ENCODE measurements at places on chromosomes 11 and 22.
A peak's percentile ranks its signal among the peaks of the same experiment; 100 is the strongest.

DNA sequence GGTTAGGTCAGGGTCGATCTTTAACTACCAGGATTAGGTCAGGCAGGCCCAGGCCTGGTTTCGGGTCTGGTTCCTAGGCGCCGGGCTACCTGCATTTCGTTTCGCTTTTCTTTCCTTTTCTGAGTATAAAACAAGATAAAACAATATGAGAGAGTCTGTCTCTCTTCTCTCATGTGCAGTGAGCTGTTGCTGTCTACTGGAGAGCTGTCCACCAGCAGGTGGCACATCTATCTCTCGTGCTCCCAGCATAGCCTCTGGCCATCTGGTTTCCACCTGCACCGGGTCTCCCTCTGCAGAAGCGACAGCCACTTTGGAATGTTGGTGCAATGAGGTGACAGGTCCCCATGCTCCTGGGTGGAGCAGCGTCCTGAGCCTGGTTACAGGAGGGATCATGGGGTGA, 27.6 kb downstream of the RIBC2 start:
- DNase-seq, result peak; percentile 10

DNA sequence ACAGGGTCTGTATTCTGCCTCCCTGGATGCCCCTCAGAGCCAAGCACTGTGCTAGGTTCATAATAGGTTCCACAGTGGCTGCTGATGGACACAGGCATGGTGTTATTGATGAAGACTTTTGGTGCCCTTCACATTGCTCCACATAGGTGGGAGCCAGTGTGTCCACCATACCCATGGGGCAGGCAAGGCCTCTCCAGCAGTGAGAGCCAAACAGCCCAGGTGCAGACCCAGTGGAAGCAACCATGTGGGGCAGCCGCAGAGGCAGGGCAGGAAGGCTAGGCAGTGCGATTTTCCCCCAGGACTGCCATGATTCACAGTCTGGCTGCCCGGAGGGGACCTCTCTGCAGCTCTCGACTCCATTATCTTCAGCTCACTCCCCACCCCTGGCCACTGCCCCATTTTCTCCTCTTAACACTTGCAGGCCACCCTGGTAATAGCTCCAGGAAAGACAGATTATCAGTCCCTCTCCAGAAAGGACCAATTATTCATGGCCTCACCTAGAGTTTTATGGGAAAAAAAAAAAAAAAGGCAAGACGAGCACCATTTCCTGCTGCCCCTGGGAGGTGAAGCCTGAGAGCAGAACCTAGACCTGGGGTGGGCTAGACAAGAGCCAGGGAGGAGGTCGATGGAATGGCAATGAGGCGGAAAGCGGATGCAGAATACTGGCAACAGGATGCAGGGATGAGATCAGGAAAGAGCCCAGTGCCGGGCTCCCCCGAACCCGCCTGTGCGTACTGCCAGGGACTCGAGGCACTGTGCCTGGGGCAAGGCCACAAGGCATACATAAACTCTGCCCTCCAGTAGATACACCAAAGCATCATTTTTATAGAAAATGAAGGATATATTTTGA, 343.0 kb upstream of the NCAM1 start:
- no peak for DNase-seq

DNA sequence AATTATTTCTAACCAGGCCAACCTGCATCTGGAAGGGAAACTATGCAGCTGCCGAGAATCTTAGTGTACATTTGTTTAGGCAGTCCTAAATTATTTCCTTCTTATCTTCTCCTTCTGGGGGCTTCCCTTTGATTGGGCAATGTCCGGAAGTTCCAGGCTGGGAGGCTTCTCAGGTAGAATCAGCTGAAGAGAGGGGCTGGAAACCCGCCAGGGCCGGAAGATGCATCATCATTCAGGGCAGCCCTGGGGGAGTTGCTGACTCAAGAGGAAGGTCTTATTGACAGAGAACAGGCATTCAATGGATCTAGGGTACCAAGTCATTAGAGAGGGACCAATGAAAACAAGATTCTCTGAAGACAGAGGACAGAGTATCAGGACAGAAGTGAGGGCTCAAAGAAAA, 150.7 kb downstream of the BLID start:
- DNase-seq, result no peak

DNA sequence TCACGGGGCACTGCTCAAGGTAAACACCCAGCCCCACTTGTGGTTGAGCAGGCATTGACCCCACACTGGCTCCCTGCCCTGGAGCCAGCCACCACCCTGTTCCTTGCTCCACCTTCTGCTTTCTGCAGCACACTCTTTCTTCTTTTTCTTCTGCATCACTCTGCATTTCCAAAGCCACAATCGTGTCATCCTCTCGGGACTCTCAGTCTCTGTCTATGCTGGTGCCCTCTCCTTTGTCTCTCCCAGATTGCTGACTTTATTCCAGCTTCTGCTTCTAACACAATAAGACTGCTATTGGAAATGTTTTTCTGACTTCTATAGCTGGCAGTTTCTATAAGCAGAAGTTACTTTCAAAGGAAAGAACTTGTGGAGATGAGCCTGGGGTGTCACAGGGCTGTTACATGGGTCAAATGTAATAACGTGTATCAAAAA, 14.4 kb downstream of the GRAP2 start:
- DNase-seq, result no peak

GRCh38 chr22:37533995-37534394, 14.8 kb upstream of the CARD10 start:
- DNase-seq, result no peak

GRCh38 chr22:50702261-50702671, 29.6 kb downstream of the SHANK3 start:
- no peak for DNase-seq

GRCh38 chr11:8099291-8099899, 18.4 kb downstream of the TUB start:
- DNase-seq, result peak; percentile 85

DNA sequence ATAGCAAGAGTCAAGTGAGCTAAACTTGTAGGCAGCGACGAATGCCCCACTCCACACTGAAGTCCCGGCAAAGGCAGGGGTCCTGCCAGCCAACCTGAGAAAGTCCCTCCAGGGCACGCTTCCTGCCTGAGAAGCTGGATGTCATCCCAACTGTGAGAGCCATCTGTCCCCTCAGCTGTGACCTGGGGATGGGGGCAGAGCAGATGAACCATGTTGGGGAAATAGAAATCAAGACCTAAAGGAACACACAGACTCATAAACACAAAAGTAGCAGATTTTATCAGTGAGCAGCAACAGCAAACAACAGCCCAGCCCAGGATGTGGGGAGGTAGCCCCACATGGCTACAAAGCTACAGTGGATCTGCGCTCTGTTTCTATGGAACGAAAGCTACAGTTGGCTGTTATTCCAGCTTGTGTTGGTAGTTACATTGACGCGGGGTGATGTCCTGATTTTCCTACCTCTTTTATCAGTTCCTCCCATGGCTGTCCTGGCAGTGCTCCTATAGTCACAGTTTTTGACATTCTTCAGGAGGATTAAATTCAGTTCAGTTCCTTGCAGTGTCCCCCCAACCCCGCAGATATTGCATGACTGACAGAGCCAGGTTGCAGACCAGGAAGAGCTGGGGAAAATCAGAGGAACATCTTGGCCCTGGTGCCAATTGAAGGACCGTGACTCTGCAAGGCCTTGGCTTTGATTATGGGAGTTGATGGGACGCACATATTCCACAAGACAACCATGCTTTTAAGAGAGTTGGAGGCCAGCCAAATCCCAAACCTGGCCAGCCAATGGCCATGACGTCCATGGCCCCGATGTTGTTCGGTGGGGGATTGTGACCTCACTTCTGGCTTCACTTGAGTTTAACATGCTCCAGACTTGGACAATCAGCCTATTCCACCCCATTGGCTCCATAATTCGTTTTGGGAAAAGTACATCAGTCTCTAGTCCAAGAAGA, 14.6 kb downstream of the MRGPRD start:
- no peak for DNase-seq

DNA sequence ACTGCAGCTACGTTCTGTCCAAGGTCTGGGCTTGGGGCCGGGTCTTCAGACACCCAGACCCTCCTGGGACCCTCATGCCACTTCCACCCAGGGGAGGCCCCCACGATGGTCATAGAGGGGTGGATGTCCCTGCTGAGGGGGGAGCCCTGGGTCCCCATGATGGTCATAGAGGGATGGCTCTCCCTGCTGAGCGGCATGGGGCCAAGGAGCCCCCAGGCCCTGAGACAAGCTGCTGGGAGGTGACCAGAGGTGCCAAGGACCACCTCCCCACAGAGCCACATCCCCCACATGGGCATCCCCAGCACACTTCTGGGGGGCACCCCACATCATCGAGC, 7.2 kb downstream of the MUC5B start:
- DNase-seq, result no peak

- no peak for DNase-seq
Measured at GRCh38 chr11:86067009-86067850, 1.7 kb downstream of the PICALM start.

DNA sequence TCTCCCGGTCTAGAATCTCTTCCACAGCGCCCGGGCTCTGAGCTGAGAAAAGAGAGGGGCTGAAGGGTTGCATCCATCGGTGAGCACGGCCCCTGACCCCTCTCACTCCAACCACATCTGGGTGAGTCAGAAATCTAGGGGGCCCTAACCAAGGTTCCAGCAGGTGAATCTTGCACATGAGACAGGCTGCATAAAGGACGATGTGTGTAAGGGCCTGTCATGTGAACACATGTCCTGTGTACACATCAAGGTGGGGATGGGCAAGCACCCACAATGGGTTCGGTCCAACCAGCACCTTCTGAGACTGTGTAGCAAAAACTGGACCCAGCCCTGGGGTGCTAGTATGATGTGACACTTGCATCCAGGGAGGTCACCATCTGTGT, 1.2 kb downstream of the BET1L start:
- DNase-seq, result no peak

DNA sequence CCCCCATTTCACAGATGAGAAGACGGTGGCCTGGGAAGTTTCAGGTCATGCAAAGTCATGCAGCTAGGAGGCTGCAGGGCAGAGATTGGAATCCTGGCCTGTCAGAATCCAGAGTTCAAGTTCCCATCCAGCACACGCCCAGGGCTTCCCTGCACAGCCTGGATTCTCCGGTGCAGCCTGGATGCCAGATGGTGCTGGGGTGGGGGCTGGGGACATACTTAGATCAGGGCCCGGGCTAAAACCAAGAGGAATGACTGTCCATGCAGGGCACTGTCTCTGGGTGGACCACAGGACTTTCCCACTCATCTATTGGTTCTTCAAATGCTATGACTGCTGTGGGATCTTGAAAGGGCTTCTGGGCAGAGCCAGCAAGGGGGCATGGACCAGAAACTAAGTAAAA, 24.6 kb downstream of the LMO1 start:
- no peak for DNase-seq

DNA sequence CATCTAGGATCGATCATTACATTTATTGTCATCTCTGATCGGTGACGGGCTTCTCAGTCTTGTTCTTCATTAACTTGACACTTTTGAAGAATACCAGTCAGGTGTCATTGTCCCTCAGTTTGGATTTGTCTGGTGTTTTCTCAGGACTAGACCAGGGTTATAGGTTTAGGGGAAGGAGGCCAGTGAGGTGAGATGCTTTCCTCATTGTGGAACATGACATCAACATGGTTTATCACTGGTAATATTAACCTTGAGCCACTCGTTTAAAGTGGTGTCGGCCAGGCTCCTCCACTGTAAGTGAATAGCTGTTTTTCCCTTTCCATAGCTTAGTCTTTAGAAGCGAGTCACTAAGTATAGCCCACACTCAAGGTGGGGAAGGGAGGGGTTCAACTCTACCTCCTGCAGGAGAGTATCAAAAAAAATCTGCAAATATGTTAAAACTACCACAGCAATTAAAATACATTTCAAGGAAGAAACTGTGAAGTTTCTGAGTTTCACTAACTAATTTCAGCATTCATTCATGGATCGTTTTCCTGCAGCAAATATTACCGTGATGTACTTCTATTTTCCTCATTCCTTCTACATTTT, 42.0 kb downstream of the KCNQ1OT1 start:
- DNase-seq, result no peak

DNA sequence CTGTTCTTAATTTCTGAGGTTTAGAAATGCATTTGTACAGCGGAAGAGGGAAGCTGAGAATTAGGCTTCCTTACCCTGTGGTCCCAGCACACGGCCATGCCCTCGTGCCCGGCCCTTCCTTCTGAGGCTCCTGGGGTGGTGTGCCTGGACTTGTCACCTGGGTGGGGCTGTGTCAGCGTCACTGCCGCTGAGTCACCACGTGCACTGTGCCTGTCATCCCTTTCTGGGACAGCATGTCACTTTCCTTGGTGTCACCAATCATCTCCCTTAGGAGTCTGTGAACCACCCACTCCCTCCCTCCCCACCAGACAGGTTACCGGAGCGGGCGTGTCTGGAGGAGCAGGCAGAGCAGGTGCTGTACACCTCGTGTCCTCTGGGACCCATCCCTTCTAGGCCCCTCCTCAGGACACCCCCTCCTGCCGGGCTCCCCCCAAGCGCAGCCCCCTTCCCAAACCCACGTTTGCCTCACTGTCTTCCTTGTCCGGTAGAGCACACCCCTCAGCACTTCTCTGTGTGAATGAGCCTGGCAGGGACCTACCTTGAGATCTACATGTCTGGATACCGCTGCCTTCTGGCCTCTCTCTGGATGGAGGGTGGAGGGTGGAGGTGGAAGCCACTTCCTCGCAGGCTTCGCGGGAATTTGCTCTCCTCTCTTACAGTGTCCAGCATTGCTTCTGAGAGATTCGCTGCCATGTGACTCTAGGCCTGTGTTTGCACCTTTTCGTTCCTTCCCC, 367.6 kb downstream of the TBC1D22A start:
- DNase-seq, result peak; percentile 77

DNA sequence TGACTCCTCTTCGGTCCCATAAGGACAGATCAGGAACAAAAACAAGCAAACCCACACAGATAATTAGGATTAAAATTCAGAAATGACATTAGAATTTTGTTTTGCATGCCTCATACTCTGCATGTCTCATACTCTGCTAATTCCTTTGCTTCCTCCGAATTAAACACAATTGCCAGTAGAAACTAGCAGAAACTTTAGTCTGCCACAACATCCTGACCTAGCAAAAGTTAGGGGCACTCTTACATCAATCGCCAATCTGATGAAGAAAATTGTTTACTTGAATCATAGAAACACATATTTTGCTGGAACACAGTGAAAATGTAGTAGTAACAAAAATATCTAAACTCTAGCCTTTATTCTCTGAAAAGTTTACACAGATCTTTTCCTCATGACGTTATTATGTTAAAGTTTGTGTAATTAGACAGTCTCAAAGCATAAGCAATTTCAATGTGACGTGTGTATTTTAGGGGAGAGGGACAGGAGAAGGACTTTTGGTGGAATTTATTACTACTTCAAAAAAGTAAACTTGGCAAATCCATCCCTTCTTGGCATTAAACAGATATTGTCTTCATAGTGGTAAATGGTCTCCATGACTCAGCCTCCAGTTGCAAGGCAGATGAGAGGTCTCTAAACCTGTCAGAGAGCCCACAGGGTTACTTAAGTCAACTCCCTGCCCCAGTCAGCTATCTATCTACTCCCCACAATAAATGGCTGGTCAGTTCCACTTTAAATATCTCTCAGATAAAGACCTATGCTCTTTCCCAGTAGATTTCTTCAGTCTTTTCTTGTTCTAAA, 249.8 kb upstream of the UBASH3B start:
- no peak for DNase-seq

All from head of caudate nucleus (tissue), 42 donors.